Posterior vena cava (tissue), 2 donors: ENCODE measurements at places on chromosomes 11 and 22. TPM values are rescaled to one million over a fixed set of nuclear protein-coding genes. Genes with fewer than 3 reads are reported as not detected.

DNA sequence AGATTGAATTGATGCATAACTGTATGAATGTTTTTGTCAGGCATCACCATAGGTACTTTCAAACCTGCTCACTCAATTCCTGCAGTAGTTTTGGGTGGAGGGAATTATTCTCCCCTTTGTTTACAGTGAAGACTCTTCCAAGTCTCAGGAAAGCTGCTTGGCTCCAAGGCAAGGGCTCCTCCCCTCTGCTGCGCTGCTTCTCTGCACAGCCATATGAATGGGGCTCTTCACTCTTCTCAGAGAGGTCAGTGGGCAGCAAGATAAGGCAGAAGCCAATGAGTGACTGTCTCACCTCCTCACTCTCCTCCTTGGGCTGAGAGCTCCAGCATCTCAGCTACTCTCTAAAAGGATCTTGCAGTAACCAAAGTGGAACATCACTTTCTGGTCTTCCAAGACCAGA is 165.7 kb upstream of the TTC12 start:
- DNase-seq, result no peak

DNA sequence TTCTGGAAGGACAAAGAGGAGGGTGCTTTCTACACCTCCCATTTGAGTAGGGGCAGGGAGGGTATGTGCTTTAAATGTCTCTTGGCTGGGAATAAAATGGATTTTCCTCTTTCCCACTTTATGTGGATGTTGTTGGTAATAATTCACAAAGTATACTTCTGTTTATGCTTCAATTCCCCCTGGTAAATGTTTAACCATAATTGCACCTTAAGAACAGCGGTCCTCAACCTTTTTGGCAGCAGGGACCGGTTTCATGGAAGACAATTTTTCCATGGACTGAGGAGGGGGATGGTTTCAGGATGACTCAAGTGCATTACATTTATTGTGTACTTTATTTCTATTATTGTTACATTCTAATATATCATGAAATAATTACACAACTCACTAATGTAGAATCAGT is 4.0 kb upstream of the TP53AIP1 start:
- no peak for DNase-seq

- DNase-seq, result peak; percentile 37
Measured at GRCh38 chr11:69231466-69232018, 62.4 kb upstream of the MYEOV start.

GRCh38 chr22:39360242-39360641 is 10.5 kb downstream of the SYNGR1 start:
- DNase-seq, result no peak

- no peak for DNase-seq
Measured at GRCh38 chr22:26442086-26442756, 13.2 kb downstream of the ASPHD2 start.

GRCh38 chr11:112770487-112770886 is 190.7 kb upstream of the NCAM1 start:
- DNase-seq, result no peak

GRCh38 chr11:34789196-34789834 is 126.9 kb downstream of the APIP start:
- no peak for DNase-seq

DNA sequence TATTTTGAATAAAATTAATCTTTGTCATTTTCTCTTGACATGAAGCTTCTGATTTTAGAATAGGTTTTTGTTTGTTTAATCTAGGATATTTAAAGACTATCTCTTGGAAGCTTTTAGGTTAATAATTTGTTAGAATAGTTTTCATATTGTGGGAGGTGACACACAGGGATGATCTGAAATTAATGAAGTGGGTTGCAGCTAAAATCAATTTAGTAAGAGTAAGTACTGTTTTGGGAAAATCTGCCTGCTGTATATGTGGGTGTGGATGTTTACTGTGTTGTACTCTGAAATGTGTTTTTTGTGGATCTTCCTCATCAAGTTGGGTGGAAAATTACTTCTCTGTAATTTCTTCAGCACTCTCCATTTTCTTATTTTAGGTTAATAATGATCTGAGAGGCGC is 67.3 kb downstream of the BID start:
- DNase-seq, result no peak

- DNase-seq, result peak; percentile 65
Measured at GRCh38 chr22:49086606-49087157, 741.0 kb downstream of the BRD1 start.

- DNase-seq, result no peak
Measured at GRCh38 chr11:121282886-121283502, 9.6 kb upstream of the SC5D start.

DNA sequence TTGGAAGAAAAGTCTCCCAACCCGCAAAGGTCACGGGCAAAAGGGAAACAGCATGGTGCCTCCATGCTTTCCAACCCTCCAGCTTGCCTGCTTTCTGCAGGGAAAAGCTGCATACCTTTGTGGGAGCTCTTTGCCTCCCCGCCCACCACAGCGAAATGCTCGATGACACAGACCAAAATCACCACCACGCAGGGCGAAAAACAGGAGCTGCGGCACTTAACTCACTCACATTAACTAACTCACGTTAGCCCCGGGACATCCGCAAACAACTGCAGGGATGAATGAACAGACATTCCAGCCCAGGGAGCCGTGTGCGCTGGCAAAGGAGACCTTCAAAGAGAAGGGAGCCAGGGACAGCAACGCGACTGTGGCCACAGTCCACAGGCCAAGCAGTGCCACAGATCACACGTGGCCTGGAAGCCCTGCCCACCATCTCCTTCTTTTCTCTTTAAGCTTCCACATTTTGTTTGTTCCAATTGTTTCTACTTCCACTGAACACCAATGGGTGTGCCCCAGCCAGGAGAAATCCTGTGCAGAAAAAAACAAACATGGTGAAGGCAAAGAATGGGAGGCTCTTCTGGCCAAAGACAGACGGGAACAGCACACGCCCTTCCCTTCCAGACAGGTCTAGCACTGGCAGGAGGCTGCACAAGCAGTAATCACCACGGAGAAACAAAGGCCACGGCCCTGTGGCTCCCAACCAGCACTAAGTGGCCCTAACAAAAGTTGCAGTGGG is 39.3 kb downstream of the DUSP8 start:
- no peak for DNase-seq

DNA sequence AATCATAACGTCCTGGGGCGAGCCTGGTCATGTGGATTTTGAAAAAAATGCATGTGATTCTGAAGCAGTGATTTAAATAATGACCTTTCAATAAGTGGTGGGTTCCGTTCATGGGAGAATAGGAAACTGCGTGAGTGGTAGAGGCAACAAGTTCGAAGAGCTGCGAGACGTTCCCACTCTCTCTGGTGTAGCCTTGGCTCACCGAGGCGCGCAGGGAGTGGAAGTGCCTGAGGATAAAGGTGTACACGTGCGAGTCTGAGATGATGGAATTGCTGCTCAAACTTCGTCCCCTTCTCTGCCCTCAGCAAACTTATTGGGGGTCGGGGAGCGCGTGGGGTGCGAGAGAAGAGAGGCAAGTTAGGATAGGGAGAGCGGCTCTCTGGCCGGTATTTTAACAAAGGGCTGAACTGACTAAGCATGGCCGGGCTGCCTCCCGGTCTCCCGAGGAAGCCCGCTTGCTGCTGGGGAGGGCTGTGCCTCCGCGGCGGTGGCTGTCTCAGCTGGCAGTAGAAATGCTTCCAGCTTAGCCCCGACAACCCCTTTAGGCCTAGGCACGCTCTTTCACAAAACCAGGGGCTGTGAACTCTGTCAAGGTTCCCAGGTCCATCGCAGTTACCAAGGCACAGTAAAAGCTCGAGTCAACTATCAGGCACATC is 875 bp upstream of the STT3A start:
- DNase-seq, result no peak

GRCh38 chr11:26801601-26802000 is 79.7 kb upstream of the SLC5A12 start:
- no peak for DNase-seq

GRCh38 chr11:61830237-61831105 is 2.4 kb downstream of the FADS2 start:
- no peak for DNase-seq

- DNase-seq, result no peak
Measured at GRCh38 chr22:33209930-33210784, 152.0 kb upstream of the SYN3 start.

DNA sequence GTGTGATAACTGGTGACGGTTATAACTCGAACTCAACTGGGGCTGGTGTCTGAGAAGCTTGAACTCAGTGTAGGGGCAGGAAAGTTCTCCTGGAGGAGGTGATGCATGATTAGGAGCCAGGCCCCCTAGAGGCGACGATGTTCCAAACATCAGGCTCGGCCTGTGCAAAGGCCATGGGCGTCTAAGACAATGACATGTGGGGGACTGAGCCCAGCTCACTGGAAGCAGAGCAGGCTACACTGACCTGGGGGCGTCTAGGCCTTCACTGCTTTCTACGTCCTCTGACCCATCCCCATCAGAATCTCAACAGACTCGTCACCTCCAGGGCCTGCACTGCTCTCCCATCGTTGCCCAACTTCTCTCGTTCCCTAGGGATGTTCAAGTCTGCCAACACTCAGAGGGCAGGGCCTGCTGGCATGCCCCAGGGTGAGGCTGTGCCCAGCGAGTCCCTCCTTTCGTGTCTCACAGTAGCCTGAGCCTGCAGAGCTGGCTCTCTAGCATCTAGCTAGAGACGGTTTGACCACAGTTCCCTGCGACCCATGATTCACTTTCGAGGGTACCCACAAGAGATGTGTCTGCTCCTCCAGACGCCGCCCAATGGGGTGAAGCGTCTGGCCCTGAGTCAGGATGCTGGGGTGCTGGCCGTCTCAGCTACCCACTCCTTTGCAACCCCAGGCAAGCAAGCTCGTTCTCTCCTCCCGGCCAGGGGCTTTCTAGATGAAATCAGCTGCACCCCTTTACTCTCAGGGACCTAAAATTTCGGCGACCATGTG is 1.1 kb upstream of the ATG16L2 start:
- no peak for DNase-seq

DNA sequence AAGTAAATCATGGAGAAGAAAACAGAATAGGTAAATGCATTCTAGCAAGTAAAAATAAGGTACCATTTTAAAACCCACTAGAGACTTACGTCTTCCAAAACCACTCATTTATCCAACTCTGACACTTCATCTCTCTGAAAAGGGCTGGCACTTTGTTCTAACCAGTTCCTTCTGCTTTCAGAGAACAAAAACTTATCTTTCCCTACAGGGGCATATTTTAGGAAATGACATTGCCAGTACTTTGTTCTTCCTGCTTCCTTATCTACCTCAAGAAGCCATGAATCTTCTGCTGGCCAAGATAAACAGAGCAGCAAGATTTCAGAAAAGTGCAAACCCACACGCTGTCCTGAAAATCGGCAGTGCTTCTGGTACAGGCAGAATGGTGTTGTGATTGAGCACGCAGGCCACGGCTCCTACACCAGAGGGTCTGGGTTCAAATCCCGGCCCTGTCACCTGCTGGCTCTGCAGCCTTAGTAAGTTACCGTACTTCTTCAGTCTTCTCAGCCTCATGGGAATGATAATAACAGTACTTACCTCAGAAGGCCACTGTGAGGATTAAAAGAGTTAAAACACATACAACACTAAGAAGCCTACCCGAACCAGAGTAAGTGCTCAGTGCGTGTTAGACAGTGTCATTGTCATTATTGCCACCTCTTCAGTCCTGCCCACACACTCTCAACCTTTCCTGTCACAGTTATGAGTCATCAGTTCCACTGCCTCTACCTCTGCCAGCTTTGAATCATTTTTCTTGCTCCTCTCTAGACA is 11.0 kb downstream of the MPZL3 start:
- DNase-seq, result no peak

DNA sequence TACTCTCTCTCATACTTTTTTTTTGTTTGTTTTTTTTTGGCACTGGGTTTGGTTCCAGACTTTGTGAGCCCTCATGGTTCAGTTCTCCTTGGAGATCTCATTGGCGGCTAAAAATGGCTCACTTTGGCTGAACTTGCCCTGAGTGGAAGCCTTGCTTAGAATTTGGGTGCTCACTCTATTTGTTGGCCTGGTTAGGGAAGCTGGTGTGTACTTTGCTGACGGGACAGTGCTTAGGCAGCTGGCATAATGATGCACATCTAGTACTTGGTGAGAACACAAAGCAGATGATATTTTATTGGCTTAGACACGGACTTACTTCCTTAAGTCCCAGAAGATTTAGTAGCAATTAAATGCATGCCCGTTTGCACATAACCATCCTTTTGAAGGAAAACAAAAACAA is 66.5 kb upstream of the GRAMD1B start:
- no peak for DNase-seq

DNA sequence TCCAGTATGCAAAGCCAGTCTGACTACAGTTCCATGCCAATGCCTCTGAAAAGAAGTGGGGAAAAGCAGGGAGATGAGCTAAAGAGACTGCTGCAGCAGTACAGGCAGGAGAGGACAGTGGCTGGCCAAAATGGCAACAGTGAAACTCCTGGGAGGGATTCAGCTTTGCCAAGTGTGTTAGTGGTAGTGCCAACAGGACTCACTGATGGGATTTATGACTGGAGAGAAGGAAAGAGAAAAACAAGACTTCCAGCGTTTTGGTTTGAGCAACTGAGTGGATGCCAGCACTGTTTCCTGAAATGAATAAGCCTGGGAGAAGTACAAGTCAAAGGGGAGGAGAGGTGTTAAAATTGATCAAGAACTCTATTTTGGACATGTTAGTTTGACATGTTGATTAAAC is 80.9 kb downstream of the PLEKHA7 start:
- no peak for DNase-seq

- DNase-seq, result no peak
Measured at GRCh38 chr11:129652835-129653234, 162.8 kb upstream of the TMEM45B start.

PNPLA5 gene
- total RNA-seq, result not detected

CHRM1 gene
- not detected for total RNA-seq

ANKRD49 gene
- 14.8 TPM for total RNA-seq

CRYBB2 gene
- total RNA-seq, result not detected

C11orf87 gene
- total RNA-seq, result not detected

LARGE1 gene
- total RNA-seq, result 48.7 TPM

LRRC56 gene
- 0.56 TPM for total RNA-seq

F2 gene
- not detected for total RNA-seq

MAP6 gene
- 11.6 TPM for total RNA-seq

APOBEC3H gene
- 0.24 TPM for total RNA-seq
